ENCODE measurements at places on chromosomes 16 and 17. TPM values are rescaled to one million over a fixed set of nuclear protein-coding genes. Genes with fewer than 3 reads are reported as not detected.

Gene P2RX5
- 0.36 TPM for polyA plus RNA-seq

Gene INCA1
- 0.67 TPM for polyA plus RNA-seq

Gene TMIGD1
- polyA plus RNA-seq = not detected

Gene RASL10B
- polyA plus RNA-seq = 0.53 TPM

Gene KRTAP4-4
- not detected for polyA plus RNA-seq

Gene TEX14
- polyA plus RNA-seq = 0.05 TPM

Gene LGALS9
- polyA plus RNA-seq = 29.5 TPM

Gene TEKT3
- polyA plus RNA-seq = 0.21 TPM

Gene ACLY
- polyA plus RNA-seq = 16.4 TPM

Gene TPSB2
- polyA plus RNA-seq = 5.7 TPM

Gene BORCS6
- 8.2 TPM for polyA plus RNA-seq

Gene PMFBP1
- polyA plus RNA-seq = 0.46 TPM

Gene OSGIN1
- polyA plus RNA-seq = 6.0 TPM

Gene KCNH4
- 0.04 TPM for polyA plus RNA-seq

Gene CRHR1
- polyA plus RNA-seq = 0.15 TPM

Gene DNAI2
- not detected for polyA plus RNA-seq

Gene YBX2
- polyA plus RNA-seq = 13.0 TPM

Gene PIPOX
- polyA plus RNA-seq = 0.41 TPM

Gene CAVIN1
- polyA plus RNA-seq = 40.0 TPM

Gene HEATR9
- polyA plus RNA-seq = 0.08 TPM

Gene CRYBA1
- not detected for polyA plus RNA-seq

Gene TMEM235
- not detected for polyA plus RNA-seq

Gene PDILT
- polyA plus RNA-seq = 0.10 TPM

Gene FADS6
- polyA plus RNA-seq = 1.8 TPM

Gene IQCK
- 4.5 TPM for polyA plus RNA-seq

Gene GAS7
- polyA plus RNA-seq = 6.4 TPM

Gene DRG2
- polyA plus RNA-seq = 29.8 TPM

Gene GLIS2
- 1.6 TPM for polyA plus RNA-seq

Gene SLC35G6
- polyA plus RNA-seq = not detected

Gene MATCAP1
- 30.5 TPM for polyA plus RNA-seq

Gene COPRS
- 18.5 TPM for polyA plus RNA-seq

Gene ZP2
- not detected for polyA plus RNA-seq

Gene PSMD12
- 20.3 TPM for polyA plus RNA-seq

Gene FA2H
- polyA plus RNA-seq = 4.7 TPM

Gene NEUROD2
- polyA plus RNA-seq = not detected

Gene SLC35B1
- polyA plus RNA-seq = 42.2 TPM

Gene KIAA0753
- 6.7 TPM for polyA plus RNA-seq

Gene SEPTIN12
- polyA plus RNA-seq = not detected

Gene ITGA2B
- 0.84 TPM for polyA plus RNA-seq

Gene CTRB1
- 2.0 TPM for polyA plus RNA-seq
